Type B pancreatic cell (in vitro differentiated cells): ENCODE measurements at places on chromosomes 5 and 9. TPM values are rescaled to one million over a fixed set of nuclear protein-coding genes. Genes with fewer than 3 reads are reported as not detected.

GRCh38 chr5:10484774-10485141, 43.1 kb downstream of the ROPN1L start:
- DNase-seq: no peak

DNA sequence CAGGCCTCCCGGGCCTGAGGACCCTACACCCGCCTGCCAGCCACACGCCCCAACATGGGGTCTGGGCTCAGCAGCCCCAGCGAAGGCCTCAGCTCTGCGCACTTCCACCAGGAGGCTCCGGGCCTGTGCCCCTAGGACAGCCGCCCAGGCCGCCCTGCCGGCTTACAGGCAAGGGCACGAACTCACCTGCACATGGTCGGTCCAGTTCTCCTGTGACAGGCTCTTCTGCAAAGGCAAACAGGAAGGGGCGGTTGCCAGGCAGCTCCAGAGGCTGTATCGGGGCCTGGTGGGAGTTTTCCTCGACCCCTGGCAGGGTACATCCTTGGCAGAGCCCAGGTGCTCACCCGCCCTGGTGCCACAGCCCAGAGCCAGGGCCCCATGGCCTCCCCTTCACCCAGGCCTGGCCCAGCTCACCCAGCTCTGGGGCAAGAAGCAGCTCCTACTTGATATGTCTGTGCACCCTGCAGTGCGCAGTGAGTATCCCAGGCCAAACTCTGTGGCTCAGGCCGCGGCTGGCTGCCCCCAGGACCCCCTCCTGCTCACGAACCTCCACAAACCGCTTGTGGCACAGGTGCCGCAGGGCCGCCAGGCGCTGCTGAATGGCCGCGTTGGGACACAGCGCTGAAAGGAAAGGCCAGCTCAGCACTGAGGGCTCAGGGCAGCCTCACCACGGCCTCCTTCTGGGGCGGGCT, 52.2 kb upstream of the NRARP start:
- DNase-seq: no peak

DNA sequence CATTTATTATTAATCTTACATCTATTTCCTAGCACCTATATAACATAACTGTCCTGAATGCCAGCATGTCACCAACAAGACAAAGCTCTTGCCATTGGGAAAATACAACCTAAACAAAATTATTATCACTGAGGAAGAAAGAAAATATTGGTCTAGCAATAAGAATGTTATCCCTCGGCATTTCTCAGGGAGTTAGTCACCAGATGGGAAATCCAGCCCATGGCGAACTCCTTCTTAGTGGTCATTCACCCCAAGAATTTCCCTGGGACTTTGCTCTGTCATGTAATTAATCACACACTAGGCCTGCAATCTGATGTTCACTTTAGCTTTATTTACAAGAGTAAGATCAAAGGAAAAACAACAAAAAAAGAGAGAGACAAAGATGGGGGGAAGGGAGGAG, 56.1 kb upstream of the TAS2R1 start:
- no peak for DNase-seq

DNA sequence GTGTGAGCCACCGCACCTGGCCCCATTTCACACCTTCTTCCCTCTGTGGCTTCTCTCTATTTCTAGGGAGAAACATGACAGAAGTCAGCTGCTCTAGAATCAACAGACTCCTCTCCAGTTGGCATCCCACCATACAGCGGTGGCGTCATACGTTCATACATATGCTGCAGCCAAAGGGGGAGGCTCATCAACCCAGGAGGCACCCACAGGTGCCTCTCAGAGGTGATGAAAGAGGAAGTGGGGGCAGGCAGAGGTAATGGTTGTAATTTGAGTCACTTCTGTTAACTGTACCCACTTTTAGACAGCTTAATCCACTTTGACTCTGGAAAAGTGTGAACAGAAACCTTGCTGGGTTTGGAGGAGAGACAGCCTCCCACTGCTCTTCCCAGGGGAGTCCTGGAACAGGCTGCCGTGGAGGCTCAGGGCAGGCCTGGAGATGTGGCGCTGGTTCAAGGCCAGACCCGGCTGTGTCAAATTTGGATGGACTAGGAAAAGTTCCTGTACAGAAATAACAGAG, 47.3 kb upstream of the SUB1 start:
- no peak for DNase-seq

DNA sequence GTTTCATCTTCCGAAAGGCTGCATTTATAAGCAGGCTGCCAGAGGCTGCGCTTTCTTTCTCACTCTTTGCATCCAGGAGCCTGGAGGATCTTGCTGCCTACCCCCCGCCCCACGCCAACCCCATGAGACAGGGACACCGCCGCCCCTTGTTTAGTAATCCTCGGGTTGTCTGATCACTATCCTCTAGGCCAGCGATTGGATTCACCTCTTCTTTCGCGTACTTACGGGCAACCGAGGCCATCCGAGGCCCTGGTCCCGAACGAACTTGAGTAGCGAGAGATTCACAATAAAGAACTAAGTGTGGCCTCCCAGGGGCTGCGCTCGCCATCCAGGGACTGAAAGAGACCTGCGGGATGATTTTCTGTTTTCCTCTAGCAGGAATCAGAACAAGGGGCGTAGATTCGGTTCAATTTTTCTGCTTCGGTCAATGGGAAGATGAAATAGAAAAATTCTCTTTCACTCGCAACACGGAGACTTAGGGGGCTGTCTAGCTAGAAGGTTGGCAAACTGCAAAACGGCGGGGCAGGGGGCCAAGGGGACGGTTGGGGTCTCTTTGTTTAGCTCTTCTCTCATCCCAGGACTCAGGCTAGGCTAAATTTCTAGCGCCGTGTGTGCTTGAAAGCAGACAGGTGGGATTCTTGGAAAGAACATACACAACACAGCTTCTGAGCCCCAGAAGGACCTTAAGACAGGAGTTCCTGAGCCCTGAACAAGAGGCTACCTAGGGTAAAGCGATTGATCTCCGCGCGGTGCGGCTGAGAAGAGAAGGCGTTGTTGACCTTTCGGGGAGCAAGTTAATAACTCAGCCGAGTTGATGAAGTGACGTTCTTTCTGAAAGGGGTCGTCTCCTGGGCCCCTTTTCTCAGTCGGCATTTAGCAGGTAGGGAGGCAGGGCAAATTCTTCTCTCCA, 5.8 kb upstream of the ISL1 start:
- no peak for DNase-seq

DNA sequence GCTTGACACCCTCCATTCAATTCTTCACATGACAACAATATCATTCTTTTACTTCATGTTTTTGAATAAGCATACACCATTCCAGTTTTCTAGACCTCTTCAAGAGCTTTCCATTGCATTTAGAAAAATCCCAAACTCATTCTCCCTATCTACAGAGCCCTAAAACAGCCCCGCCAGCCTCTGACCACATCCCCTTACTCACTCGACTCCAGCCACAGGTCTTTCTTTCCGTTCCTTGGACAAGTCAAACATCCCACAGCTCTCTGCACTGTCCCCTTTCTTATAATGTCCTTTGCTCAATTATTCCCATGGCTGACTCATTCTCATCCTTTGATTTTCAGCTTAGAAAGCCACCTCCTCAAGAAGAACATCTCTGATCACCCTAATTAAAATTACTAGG, 38.2 kb downstream of the TTC39B start:
- no peak for DNase-seq

- DNase-seq: no peak
These were observed 36.7 kb downstream of the ANKH start for GRCh38 chr5:14834584-14835550.

- DNase-seq: no peak
These were observed 877.9 kb upstream of the WWC1 start for GRCh38 chr5:167413506-167413905.

- DNase-seq: no peak
These were observed 239.4 kb upstream of the FBXL7 start for GRCh38 chr5:15260356-15261268.

DNA sequence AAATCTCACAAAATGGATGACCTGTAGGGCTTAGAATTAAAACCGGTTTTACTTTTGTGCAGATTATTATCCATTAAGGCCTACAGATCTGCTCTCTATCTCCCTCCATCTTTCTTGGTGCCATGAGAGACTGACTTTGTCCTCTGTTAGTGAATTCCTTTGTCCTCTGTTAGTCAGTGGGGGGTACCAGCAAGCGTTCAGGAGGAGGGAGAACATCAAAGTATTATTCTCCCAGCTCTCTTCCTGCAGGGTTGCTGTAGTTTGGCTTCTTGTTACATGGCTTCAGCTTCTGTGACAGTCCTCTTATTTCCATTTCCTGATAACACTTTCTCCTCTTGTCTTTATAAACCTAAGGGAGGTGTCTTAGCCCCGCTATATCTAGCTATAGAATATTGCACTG, 850.5 kb upstream of the SEMA6A start:
- DNase-seq: no peak

DNA sequence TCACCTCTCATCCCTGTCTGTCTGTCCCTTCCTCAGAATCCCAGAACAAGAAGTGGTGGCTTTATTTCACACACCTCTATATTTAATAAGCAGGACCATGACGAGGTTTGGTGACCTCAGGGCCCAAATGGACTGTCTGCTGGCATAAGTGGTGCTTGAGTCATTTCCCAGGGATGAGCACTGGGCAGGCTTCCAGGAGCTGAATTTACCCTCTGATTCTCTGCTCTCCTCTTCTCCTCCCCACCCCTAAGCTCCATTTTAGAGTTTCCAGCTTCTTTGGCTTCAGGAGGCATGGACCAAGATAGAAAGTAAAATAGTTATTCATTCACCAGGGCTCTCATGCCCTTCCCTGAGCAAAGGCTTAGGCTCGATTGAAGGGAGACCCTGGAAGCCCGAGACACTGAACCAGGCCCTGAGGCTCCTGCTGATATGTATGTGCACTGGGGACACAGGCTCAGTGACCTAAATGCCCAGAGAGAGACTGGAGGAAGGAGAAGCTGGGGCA, 69.1 kb downstream of the PPARGC1B start:
- DNase-seq: no peak

DNA sequence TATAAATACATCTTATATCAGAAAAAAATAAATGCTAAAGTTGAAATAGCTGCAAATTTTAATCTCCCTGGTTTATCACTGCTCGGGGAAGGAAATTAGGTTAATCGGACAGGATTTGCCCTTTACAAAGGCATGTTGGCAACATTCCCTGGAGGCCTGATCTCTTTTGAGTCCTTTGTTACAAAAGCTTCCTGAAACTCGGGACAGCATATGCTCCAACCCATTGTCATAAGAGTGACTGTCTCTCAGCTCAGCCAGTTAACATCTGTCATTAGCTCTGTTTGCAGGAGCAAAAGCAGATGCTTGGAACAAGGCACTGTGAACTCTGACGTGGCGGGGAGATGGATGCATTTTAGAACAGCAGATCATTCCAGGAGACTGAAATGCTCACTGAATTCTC, 80.6 kb downstream of the MYO10 start:
- no peak for DNase-seq

DNA sequence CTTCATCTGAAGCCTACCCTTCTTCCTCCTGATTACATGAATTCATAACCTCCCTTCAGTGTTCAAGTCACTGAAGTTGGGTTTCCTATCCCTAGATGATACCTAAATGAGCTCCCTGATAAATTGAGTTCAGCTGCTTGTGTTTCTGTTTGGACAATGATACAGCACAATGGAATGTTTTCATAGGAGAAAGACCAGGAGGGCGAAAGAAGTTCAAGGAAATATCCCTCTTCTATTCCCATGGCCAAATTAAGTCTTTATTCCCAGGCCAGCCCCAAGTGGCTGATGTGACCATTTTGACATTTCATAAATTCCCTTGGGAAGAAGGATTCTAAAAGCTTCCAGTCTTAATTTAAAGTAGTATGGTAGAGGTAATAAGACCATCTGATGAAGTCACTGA, 555.8 kb upstream of the CLINT1 start:
- no peak for DNase-seq

DNA sequence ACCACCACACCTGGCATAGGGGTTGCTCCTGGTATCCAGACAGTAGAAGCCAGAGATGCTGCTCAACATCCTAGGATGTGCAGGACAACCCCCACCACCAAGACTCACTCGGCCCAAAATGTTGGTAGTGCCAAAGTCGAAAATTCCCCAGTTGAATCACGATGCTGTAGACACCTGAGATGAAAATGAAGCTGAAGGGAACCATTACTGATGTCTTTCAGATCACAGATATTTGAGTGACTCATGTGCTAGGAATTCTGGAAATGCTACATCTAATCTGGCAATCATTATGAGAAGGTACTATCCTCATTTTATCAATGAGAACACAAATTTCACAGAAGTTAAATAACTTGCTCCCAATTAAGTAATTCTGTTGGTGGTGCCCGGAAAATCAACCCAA, 21.0 kb upstream of the UBE2QL1 start:
- DNase-seq: no peak

GRCh38 chr9:12776513-12777055, 1.8 kb downstream of the LURAP1L start:
- DNase-seq: no peak

DNA sequence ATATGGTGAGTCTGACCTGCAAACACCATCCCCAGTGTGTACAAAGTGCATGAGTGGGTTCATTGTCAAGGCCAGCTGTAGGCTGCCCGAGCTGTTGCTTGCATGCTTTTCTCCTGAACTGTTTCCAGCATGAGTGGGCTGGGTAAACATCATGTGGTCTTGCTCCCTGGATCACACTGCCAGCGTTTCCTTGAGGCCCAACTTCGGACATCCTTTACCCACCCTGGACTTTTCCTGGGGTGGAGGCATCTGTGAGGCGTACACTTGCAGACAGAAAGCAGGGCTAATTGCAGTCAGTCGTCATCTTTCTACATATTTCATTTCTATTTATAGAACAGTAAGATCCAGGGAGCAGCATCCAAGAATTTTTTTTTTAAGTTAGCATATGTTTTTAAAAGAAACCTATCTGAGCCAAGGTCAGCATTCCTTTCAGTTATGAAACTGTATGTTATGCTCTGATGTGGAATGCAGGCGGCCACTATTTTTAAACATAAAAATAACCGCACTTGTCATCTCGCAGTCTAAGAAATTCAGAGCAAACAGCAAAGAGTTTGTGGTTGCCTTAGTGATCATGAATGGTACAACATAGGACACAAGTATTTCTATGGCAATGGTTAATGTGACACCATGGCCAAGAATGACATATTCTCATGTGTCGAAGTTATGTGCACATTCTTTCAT, 106.5 kb upstream of the DMRT1 start:
- no peak for DNase-seq

- no peak for DNase-seq
These were observed 41.1 kb downstream of the DYNC2I2 start for GRCh38 chr9:128615571-128615970.

- DNase-seq: no peak
These were observed 561.8 kb downstream of the CETN3 start for GRCh38 chr5:89847743-89848142.

- no peak for DNase-seq
These were observed 125.1 kb upstream of the PHYKPL start for GRCh38 chr5:178357678-178358077.

The IFNB1 gene
- not detected in 2 replicates for total RNA-seq

The GDA gene
- total RNA-seq: 8.0 and 13.4 TPM in 2 replicates

The CMYA5 gene
- 1.2 and 1.4 TPM in 2 replicates for total RNA-seq

The OLFM1 gene
- 8.0 and 9.7 TPM in 2 replicates for total RNA-seq

The GMCL2 gene
- total RNA-seq: not detected in 2 replicates

The C9orf43 gene
- total RNA-seq: 0.80 and 0.88 TPM in 2 replicates
